LHCN-M2 (cell line): ENCODE measurements at places on chromosomes 12 and 14. TPM values are rescaled to one million over a fixed set of nuclear protein-coding genes. Genes with fewer than 3 reads are reported as not detected.

GYS2 gene
- 0.06 TPM in 1 of 2 replicates, not detected in the other for total RNA-seq

GRCh38 chr12:53974084-53975063 is at the start of gene HOTAIR:
TSS of gene HOTAIR (minus strand) at chr12:53974954.
- DNase-seq, result peak; percentile 82

EIF2B1 gene
- 145 and 163 TPM in 2 replicates for total RNA-seq

DNA sequence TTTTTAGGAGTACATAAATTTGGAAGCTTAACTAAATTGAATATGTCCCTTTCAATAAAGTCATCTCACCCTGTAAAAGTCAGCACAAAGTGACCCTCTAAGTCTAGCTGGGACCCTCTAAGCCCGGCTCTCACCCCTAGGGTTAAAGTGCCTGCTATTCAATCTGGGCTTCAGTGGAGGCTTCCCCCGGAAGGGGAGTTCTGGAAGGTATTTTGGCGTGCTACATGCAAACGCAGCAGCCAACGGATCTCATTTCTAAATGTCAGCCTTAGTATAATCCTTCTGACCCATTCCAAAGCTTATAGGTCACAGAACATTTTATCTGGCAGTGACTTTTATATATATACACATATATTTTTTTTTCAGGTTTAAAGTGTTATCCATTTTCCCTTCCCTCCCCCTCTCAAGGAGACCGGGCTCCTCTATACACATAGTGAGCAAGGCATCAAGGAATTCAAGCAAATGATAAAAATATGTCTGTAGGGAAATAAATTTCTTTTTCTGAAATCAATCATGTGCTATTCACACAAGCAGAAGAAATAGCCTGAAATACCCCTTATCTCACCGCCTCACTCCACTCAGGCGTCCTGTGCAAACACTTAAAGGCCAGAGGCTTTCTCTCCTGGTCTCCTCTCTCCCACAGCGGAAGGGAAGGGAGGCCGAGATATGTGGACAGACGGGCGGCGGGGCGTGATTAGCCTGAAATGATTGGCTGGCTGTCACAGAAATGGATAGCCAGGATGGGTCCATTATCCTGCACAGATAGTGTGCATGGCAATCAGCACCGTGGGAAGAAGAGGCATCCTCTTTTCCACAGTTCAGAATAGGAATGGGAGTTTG is 301.7 kb downstream of the GALC start:
- DNase-seq, result no peak

GRCh38 chr12:81617915-81618314 is 141.2 kb downstream of the PPFIA2 start:
- DNase-seq, result no peak

- DNase-seq, result no peak
Measured at GRCh38 chr12:113860059-113860820, 105.9 kb downstream of the RBM19 start.

DNA sequence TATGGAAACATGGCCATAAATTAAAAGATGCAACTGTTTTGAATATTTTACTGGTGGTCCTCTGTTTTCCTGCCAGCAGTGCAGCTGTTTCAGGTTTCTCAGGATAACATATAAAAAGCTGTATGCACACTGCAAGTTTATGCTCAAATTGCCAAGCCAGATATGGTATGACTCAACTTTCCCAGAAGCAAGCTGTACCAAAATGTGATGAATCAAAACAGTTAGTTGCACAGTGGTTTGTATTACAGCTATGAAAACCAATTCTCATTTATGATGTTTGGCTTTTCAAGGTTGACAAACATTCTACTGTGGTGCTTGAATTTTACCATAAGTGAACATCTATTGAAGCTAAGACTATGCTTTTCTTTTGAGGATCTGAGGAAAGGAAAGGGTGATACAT is 15.5 kb downstream of the TRMT5 start:
- peak; percentile 94 for DNase-seq

DNA sequence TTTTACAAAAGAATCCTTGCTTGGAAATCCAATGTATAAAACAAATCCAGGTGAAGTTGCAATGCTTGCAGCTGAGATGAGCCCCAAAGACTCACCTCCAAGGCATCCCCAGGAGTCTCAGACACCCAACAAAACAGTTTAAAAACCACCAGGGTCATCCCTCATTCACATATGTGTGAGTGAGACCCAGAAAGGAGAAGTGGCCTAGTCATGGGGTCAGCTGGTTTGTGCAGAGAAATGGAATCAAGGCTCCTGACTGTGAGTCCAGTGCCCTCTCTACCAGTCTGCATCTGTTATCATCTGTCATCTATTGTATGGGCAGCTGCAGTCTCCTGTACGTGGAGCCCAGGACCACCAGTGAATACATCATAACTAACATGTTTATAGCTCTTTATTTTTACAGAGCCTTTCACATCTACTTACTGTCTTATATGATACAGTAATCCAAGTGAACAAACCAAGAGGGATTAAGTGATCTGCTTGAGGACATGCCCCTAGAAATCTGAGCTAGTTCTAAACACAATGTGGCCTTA is 27.1 kb downstream of the PLEKHG7 start:
- DNase-seq, result peak; percentile 77

RASAL1 gene
- not detected in 2 replicates for total RNA-seq

DNA sequence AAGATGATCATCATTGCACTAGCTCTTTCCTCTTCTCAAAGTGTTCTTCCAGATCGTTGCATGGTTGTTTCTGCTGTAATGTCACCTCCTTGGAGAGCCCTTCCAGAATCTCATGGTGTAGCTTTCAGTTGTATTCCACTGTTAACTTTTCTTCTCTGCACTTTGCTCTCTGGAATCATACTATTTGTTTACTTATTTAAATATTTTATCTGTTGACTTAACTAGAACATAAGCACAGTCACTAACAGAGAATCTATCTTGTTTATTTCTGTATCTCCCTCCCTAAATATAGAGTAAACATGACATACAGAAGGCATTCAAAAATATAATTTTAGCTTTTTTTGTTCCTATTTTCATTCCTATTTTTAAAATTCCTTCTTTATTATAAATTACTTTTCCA is 11.8 kb downstream of the LIN7A start:
- no peak for DNase-seq

DNA sequence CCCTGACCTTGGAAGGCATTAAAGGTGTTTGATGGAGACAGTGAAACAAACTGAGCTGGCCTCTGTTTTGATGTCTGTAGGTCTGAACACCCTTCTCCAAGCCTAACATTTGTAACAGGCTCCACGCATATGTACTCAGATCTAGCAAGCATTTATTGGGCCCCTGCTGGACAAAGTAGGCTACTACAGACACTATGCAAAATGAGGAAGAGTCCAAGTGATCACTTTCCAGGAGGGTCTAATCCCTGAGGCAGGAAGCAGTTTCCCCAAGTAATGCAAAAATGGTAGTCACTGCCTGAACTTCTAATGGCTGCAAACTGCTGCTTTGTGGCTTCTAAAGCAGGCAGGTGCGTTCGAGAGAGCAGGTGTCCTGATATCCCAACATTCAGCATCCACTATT is 405.8 kb downstream of the MED13L start:
- DNase-seq, result peak; percentile 29

DNA sequence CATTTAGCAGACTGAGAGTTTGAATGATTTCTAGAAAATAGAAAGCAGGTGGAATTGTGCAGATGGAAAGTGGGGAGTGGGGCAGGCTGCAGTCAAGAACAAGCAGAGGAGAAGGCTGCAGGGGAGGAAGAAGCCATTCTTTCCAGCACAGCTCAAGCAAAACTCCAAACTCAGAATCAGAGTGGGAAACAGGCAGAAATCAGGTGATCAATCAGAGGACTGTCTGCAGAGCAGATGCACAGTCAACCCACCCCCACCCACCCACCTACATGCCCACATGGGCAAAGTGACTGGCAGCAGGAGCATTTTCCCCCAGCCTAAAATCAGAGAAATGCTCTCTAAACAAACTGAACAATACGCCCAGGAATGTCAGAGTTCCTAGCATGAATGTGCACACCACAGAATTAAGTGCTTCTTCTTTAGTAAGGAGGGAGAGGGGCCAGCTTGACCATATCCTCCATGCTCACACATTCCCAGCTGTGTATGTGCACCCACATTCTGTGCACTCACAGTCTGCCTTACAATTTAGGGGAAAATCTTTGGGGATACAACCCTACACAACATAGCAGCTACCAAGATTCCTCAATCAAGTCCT is 194.1 kb upstream of the PLEKHA5 start:
- no peak for DNase-seq

P2RX2 gene
- total RNA-seq, result not detected in 2 replicates

- no peak for DNase-seq
Measured at GRCh38 chr12:58814036-58814435, 106.3 kb downstream of the LRIG3 start.

PDZRN4 gene
- not detected in 2 replicates for total RNA-seq

TMCC3 gene
- 5.1 and 7.2 TPM in 2 replicates for total RNA-seq

OTOGL gene
- 0.19 and 0.34 TPM in 2 replicates for total RNA-seq

GRCh38 chr12:25689996-25690501 is 137.0 kb upstream of the LMNTD1 start:
- no peak for DNase-seq

DNA sequence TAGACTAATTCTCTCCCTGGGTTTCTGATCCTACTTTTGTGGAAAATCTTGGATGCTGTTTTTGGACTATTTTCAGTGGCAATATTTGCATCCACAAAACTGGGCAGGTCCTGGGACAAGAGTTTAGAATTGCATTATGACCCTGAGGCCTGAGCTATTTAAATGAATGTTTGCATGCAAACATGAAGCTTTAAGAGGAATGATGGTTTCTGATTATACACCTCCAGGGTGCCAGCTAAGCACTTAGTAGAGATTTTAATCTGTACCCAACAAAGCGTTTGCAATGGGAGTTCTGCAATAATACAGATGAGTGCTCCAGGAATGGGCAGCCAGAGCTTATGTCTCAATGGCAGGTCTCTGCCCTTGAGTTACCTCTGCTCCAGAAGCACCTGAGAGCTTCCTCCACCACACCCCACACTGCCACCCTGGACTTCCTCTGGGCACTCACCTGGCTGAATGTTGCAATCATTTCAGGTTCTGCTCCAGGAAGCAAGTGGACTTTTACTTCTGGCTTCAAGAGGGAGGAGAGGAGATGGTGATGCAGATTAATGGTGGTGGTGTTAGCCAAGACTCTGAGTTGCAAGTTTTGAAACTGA is 6.0 kb upstream of the SPTLC2 start:
- no peak for DNase-seq

DNA sequence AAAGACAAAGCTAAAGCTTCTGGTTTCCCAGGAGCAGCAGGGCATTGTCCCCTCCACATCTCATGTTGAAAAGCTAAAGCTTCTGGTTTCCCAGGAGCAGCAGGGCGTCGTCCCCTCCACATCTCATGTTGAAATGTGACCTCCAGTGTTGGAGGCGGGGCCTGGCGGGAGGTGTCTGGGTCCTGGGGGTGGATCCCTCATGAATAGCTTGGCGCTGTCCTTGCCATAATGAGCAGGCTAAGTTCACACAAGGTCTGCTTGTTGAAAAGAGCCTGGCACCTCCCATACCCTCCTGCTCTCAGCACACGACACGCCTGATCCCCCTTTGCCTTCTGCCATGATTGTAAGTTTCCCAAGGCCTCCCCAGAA is 123.7 kb downstream of the PIWIL1 start:
- DNase-seq, result no peak

DNA sequence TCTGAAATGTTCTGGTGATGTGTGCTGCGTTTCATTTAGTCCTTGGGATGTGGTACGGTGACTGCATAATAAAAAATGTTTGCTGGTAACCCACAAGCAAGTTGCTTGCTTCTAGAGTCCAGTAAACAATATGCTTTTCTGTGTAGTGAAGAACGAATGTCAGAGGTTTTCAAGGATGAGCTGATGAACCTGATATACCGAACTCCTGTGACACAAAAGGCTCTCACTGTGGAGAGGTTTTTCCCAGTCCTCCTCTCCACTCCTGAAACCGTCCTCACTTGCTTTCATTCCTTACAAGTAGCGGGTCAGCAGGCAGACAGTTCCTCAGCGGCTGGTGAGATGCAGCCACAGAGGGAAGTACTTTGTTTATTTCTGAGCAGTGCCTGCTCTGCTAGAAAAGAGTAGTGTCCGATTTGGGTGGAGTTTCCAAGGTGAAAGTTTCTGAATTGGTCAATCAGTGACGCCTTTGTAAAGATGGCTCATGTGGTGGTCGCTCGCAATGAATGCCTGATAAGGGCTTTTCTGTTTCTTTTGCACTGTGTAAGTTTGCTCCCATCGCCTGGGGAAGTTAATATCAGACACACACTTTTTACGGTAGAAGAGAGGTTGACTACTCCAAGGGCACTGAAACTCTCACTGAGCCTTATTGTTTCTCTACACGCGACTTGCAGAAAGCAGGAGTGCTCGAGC is 3.0 kb downstream of the ETV6 start:
- DNase-seq, result peak; percentile 71

HOXC12 gene
- total RNA-seq, result 0.34 and 0.38 TPM in 2 replicates

ZNF384 gene
- total RNA-seq, result 28.4 and 30.8 TPM in 2 replicates

DNA sequence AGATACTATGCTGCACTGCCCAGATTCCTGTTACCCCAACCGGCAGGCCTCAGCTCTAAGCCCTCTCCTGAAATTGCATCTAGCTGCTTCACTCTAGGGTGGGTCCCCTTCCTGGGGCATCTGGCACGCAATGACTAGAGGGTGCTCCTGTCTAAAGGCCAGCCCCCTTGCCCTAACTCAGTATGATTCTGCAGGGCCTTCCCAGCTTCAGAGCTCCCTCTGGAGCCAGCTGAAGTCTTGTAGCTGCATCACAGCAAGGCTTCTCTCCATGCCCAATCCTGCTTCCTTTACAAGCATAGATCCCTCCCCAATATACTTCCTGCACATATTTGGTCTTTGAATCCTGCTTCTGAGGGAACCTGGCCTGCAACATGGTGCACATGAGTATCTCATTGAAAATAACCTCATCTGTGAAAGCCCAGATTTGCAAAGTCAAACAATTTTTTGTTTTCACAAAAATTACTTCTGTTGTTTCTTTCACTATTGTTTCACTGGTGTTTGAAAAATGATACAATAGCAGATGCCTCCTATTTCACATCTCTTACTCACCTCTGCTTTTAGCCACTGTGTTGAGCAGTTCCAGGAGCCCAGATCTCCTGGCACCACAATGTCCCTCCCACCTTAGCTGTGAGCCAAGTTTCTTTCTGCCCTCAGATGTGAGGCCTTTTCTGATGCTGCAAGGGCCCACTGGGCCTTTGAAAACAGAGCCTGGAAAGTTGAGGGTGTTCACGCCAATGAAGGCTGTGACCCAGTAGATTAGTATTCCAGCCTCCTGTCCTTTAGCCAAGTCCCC is 169.5 kb upstream of the EGLN3 start:
- no peak for DNase-seq

- peak; percentile 15 for DNase-seq
Measured at GRCh38 chr12:104680491-104680890, 223.7 kb downstream of the CHST11 start.

PARPBP gene
- 30.1 and 31.7 TPM in 2 replicates for total RNA-seq

DNA sequence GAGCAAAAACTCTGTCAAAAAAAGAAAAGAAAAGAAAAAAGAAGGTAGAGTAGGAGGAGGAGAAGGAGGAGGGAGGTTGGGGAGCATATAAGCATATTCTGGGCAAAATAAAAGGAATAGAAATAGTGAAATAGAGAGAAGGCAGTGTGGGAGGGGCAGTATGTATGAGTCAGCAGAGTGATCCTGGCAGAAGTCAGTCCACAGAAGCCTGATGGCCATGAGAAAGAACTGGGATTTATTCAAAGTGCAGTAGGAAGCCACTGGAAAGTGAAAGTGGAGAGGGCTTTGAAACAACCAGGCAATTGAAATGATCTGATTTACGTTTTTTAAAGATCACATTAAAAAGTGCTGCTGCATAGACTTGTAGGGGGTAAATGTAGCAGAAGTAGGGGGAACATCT is 368.6 kb upstream of the USP15 start:
- no peak for DNase-seq
